ENCODE measurements at places on chromosomes 11 and 22.

DNA sequence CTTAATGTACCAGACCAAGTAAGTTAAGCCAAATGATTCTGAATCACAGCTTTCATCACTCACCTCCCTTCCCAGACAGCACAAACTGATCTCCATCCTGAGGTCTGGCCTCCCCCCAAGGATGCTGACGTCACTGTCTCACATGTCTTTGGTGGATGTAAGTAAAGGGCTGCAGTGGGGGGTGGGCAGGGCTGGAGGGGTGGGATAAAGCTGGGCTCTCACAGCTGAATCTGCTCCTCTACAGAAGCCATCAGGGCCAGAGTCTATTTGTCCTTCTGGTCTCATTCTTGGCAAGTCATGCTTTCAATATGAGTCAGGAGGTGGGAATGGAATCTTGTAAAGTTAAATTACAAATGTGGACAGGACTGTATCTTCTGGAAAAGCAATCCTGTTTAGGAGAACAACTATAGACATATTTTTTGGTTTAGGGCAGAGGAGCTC, 32.7 kb downstream of the P4HA3 start:
- DNase-seq = no peak

- no peak for DNase-seq
Measured at GRCh38 chr11:79667380-79667779, 226.6 kb upstream of the TENM4 start.

- no peak for DNase-seq
Measured at GRCh38 chr11:69470793-69471728, 10.4 kb upstream of the LINC01488 start.

DNA sequence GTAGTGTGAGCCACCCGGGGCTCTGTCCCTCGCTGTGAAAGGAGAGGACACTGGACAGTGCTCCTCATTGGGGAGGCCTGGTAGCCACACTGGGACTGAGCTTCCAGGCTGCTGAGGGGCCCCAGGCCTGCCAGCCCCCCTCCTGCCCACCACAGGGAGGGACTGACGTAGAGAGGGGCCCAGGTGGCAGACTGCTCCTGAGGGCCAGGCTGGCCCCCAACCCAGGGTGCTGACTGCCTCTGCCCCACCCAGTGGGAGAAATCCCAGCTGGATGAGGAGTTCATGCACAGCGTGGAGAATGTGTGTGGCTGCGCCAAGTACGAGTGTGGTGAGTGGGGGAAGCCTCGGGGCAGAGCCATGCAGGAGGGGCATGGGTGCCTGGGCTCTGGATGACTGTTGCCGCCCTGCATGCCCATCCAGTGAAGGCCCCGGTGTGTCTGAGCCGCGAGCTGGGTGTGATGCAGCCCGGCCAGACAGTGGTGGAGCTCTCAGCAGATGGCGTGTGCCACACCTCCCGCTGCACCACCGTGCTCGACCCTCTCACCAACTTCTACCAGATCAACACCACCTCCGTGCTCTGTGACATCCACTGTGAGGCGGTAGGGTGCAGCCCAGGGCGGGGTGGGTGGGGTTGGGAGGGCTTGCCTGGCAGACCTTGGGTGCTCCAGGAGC, 78.7 kb upstream of the MYOD1 start:
- no peak for DNase-seq

- peak; percentile 18 for DNase-seq
Measured at GRCh38 chr22:32574958-32575910, 100.6 kb downstream of the FBXO7 start.

GRCh38 chr11:119419834-119420492, 3.0 kb downstream of the THY1 start:
- DNase-seq = no peak

DNA sequence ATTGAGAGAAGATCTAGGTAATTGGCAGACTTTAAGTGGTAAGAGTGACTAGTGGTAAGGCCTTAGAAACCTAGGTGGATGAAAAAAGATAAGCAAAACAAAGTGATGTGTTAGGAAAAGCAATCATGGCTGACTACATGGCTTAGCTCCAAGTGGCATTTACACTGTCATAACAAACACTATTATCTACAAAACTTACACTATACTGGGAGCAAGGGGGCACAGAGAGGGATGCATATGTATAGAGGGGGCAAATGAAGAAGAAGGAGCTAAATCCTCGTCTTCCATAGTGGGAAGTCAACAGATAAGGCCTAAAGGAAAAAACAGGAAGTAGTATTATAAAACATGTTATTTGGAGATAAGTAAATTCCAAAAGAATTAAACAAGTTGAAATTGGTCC, 32.5 kb downstream of the ADORA2A start:
- no peak for DNase-seq

DNA sequence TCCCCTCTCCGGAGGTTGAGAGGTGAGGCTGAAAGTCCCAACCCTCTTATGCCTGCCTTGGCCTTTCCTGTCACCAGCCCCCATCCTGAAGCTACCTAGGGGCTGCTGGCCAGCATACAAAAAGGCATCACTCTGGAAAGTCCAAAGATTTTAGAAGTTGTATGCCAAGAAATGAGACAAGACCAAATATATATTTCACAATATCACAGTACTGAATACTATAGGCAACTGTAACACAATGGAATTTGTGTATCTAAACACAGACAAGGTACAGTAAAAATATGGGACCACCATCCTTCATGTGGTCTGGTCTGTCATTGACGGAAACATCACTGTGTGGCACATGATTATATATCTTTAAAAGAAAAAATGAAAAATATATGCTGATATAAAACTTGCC, 4.2 kb downstream of the KLHL22 start:
- DNase-seq = no peak

GRCh38 chr11:20452585-20452984, 65.1 kb downstream of the PRMT3 start:
- no peak for DNase-seq

DNA sequence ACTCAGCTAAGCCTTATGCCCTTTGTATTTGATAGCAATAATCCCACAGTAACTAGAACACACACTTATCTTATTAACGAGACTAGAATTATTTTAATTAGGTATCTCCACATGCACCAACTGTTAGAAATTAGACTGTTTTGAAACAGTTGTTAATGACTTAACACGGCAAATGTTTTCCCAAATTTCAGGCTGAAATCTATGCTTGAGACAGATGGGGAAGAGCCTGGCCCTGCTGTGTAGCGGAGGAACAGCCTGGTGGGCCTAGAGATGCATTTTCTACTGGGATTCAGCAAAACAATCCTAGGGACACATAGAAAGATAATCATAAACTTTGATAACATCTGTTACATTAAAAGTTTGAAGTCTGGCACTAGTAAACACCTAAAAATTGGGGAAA, 273.4 kb downstream of the TTC28 start:
- no peak for DNase-seq

GRCh38 chr22:30872285-30873041, 96.1 kb downstream of the MORC2 start:
- DNase-seq = no peak

DNA sequence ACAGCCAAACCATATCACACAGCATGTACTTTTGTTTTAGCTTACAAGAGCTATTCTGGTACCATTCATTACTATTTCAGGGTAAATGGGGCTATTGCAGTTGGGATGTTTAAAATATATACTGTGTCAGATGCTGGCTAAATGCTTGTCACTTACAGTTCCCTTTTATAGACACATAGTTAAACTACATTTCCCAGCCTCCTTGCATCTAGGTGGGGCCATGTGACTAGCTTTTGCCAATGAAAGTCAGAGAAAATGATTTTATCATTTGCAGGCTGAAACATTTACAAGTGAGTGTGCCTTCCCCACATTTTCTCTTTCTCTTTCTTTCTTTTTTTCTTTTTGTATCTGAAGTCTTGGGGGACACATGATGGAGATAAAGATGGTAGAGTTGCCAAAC, 7.8 kb upstream of the IFTAP start:
- no peak for DNase-seq

- DNase-seq = no peak
Measured at GRCh38 chr11:43919852-43920597, 22.4 kb upstream of the C11orf96 start.

GRCh38 chr11:115349335-115350017, 154.7 kb downstream of the CADM1 start:
- no peak for DNase-seq

- no peak for DNase-seq
Measured at GRCh38 chr11:68735646-68736045, 15.7 kb downstream of the TESMIN start.

GRCh38 chr11:94549146-94549545, 5.4 kb downstream of the FUT4 start:
- DNase-seq = no peak

GRCh38 chr11:3148990-3149851, 15.9 kb downstream of the OSBPL5 start:
- no peak for DNase-seq

DNA sequence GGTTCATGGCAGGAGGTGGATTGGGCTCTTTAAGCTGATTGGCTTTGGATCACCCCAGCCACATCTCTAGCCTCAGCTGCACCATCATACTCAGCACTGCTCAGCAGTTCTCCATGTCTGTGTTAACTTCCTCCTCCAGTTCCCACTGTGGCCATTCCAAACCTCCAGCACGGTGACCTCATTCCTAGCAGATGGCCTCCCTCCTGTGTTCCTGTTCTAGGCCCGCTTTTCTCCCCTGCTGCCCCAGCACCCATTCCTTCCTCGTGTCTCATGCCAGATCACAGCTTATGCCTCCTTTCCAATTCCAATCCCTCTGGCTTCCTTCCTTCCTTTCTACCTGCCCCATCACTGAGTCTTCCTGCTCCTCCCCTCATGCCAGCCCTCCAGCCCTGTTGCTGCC, 96.1 kb downstream of the MICAL2 start:
- DNase-seq = no peak

GRCh38 chr22:45425101-45425500, 11.6 kb downstream of the RIBC2 start:
- no peak for DNase-seq

DNA sequence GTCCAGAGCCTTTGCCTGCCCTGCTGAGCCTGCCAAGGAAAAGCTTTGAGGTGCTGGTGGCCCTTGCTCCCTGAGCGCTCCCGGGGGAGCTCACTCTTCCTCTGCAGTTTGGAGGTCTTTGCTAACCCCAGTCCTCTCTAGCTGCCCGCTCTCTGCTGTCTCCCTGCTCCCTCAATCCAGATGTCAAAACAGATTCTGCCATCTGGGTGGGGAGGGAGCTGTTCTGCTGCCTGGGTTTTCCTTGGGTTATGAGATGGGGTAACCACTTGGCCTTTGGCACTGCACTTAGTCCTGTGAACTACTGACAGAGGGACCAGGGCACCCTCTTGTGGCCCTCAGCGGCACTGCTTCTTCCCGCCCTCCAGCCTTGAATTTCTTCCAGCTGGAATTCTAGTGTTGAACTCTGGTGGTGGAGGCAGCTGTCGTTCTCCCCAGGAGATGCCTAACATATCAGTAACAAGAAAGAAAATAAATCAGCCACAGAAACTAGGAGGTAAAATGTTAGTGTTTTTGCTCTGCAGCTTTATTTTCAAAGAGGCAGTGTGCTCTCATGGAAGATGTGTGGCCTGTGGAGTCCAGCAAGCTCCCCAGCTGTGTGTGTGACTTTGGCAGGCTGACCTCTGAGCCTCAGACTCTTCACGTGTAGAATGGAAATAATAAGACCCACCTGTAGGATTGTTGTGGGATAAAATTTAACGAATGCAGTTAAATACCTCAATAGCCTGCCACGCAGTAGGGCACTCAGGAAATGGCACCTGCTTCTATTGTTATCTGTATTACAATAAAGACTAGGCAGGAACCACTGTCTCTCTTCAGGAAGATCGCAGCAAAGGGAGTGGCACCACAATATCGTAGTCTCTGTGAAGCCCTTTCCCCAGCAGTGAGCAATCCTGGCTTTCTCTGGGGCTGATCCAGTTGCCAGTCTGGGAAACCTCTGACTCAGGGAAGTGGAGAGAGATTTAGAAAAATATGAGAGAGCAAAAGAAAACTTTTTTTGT, 23.4 kb downstream of the ARFGAP2 start:
- DNase-seq = peak; percentile 68

DNA sequence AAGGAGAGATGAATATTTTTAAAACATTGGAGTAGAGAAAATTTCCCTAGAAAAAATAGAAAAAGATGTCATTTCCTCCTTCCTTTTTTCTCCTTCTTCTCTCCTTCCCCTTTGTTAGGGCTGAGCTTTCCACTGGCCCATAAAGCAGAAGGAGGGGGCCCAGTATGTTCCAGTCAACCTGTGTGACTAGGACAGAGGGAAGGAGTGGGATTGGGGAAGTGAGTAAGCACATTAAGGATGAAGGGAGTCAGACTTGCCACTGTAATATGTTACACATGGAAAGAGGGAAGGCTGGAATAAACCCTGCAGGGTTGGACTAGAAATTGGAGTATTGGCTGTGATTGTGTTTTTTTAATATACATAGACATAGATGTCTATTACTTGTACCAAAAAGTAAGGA, 20.1 kb upstream of the SPINDOC start:
- no peak for DNase-seq

GRCh38 chr11:79768343-79768742, 327.5 kb upstream of the TENM4 start:
- no peak for DNase-seq

DNA sequence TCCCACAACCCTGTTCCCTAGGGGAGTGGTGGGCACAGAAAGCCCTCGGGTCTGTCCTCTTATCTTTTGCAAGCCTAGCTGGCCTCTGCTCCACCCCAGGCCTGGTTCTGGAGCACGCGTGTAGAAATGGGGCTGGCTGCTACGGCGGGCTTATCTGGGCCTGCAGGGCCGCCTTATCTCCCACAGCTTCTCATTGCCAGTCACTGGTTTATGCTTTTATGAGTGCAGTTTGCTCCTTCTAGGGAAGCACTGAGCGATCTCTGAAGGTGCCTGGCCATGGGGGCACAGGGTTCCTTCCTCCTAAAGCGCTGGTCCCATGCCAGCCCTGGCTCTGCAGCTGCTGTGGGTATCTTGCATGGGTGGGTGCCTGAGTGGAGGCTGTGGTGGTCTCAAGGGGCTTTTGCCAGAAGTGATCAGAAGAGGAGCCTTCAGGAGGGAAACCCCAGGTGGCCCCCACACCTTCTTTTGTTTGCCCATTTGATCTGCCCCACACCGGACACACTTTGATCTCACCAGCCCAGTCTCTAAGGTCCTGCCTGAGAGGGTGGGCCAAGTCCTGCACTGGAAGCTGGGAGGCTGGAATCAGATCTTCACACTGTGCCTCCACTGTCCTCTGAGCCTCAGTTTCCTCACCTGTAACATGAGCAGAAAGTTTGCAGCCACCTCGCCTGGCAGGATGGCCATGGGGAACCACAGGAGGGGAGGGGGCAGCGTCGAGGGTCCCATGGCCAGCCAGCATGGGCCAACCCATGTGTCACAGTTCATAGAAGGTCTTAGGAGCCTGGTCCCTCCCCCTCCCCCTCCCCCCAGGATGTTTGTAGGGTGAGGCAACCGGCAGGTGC, 86.6 kb upstream of the FGF3 start:
- no peak for DNase-seq

DNA sequence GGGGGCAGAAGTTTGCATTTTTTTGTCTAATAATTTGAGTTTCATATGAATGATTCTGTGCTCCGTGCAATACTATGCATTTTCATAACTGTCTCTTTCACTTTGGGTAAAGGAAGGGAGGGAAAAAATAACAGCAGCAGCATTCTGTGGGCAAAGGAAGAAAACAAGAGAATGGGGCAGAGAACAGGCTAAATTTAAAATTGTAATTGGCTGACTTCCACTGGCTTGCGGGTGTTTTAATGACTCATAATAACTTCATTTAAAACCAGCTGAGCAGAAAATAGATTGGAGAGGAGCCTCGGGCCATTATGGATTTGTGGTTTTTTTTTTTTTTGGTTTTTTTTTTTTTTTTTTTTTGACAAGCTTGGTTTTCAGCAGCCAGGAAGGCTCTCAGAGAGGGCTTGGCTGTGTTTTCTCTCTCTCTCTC, 107.4 kb downstream of the ZBTB16 start:
- DNase-seq = no peak

GRCh38 chr11:124934862-124935547, 842 bp downstream of the HEPACAM start:
- no peak for DNase-seq

Measured in stimulated activated naive CD8-positive, alpha-beta T cell treated with anti-CD3 and anti-CD28 coated beads, Interleukin-15, Interleukin-2, amounts not matched to agents 100 U/mL and 50 U/mL, for 24 hours (primary cell).